ENCODE measurements at places on chromosomes 5 and 9.

DNA sequence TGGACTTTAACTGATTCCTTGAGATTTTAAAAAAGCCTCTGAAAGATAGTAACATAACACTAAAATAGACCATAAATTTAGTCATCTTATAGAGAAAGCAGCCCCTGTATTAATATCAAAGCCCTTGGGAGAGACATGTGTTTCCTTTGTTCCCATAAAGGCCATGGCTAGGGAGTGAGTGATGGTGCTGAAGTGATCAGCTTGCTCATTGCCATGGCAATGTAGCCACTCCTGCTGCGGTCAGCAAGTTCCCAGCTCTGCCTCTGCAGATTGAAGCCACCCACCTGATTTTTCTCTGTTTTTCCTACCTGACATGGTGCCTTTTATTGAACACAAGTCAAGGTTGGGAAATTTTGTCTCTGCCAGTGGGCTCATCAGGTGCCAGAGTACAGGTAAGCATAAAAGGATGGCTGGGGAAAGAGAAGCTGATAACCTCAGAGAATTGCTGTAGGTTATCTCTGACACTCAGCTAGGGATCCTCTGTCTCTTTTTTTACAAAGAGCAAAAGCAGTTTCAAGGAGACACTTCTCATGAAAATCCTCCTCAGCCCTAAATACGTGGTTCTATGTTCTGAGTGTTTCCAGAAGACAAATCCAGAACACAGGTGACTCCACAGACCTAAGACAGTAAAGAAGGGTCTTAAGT lies 296.3 kb upstream of the NMUR2 start:
- no peak for DNase-seq

- no peak for DNase-seq
These were observed 351.0 kb downstream of the ASTN2 start for GRCh38 chr9:117063721-117064471.

GRCh38 chr9:107260437-107261081 lies 22.5 kb upstream of the RAD23B start:
- DNase-seq = no peak

GRCh38 chr5:175642998-175643397 lies 14.9 kb upstream of the HRH2 start:
- DNase-seq = no peak

- DNase-seq = no peak
These were observed 17.9 kb downstream of the FCN1 start for GRCh38 chr9:134899818-134900217.
